Foreskin fibroblast (primary cell): ENCODE measurements at places on chromosomes 5 and 9.

DNA sequence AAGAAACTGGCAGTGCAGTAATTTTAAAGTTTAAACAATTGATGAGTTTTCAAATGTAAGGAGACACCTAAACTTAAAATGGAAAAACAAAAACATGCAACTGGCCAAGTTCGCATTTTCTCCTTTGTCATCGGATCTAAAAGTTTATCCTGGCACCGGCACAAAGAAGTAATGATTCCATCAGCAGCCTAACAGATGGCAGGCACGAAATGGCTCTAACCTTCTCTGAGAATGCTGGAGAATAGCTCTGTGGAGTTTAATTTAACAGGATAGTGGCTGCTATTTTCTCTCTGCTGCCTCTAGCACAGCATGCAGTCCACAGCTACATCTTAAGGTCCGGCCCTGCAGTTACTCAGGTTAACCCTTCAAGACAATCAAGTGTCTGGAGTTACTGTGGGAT is 82.2 kb downstream of the PRELID2 start:
- DNase-seq: peak; percentile 69

DNA sequence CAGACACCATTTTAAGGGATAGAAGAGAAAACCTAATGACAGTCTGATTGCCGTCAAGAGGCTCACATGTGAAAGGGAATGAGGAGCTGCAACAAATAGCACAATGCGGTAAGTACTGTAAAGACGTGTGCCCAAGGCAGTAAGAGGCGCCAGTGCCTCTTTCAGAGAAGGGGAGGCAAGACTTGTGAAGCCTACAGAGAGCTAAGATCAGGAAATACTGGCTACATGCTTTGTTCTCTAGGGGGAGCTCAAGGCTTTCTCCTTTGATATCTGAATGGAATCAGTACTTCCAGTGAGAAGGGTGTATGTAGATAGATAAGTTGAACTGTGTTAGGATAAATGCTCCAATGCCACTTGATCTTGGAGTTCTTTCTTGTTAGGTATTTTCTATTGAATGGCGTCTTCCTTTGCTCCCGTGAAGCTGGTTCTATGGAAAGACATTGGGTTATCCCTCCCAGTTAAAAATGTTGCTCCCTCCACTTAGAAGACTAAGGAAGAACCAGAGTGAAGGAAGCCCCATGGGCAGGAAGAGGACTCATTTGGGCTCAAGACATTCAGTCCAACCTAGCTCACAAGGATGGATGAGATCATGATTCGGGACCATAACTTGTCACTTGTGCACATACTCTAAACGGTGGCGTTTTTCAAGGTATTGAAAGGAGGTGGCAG is 23.5 kb upstream of the ALDOB start:
- DNase-seq: peak; percentile 81

- peak; percentile 80 for DNase-seq
Observed at GRCh38 chr9:110115826-110116542, 92.0 kb downstream of the C9orf152 start.

DNA sequence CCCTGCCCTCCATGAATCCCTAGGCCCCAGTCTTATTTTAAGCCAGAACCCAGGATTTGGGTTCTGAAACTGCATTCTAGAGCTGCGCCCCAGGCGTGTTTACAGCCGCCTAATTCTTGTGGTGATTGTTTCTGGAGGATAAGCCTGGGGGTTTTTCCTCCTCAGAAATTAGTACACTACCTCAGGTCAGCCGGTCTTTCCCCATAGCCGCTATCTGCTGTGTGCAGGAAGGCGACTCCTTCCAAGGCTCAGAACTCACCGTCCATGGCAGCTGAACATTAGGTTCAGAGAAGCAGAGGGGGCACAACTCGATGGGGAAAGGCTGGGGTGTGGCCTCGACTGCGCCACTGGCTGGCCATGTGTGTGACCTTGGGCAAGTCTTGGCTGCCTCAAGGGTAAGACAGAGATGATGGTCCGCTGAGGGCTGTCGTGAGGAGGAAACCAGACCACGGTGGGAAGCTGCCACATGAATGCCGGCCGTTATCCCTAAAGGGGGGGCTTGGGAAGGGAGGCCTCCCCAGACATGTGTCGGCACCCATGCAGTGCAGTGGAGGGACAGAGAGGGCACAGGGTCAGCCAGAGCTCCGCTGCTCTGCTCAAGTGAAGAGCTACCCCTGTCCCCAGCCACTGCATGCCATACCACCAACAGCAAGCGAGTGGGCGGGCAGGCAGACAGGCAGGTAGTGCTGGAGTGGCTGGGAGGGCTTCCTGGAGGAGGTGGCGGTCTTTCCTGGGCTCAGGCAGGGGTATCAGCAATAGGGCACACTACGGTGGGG is 28.9 kb downstream of the SHB start:
- DNase-seq: no peak

DNA sequence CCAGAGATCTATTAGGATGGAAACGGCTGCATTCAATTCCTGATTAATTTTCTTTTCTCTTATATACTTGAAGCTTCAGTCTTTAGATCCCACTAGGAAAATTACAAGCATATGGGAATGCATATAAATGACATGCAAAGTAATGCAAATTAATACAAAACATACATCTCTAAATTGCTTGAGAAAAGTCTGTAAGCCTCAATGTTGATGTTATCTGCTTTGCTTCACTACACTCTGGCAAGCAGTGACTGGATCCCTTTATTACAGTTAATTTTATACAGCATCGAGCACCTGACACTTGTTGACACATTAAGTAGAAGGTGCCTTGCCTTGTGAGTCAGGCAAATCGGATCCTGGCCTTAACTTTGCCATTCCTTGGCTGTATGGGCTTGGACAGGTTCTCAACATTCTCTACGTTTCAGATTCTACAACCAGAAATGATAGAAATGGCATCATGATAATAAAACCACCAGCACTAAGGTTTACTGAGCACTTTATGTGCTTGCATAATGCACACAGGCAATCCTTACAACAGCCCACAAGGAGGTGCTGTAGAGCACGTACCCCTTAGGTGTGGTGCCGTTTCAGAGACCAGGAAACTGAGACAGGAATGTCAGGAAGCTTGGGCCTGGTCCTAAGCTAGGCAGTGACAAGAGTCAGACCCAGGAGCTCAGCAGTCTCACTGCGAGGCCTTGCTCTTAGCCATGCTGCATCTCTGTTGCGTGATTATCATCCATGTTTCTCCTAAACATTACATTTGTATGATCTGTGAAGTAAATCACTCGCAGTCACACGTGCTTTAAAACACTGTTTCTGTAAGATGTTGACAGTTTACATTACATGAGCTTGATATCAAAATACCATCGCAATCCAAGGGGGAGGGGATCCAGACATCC is 2.7 kb downstream of the GCNT4 start:
- peak; percentile 39 for DNase-seq

- no peak for DNase-seq
Observed at GRCh38 chr5:51018423-51018822, 352.0 kb downstream of the PARP8 start.

DNA sequence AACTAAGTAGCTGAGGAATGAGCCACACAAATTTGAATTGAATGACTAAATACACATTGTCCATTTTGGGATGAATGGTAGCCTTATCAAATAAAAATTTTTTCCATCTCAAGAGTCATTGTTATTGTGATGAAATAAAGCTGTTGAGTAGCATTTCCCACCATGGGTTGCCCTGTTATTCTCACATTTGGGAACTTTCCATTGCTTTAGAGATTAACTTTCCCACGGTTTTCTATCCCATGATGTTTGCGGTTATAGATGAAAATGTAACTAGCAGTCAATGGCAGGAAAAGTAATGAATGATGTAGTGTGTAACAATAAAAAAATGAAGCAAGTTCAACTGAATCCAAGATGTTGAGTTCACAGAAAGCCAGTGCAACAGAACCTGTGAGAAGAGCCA is 59.9 kb upstream of the PLPP1 start:
- no peak for DNase-seq

DNA sequence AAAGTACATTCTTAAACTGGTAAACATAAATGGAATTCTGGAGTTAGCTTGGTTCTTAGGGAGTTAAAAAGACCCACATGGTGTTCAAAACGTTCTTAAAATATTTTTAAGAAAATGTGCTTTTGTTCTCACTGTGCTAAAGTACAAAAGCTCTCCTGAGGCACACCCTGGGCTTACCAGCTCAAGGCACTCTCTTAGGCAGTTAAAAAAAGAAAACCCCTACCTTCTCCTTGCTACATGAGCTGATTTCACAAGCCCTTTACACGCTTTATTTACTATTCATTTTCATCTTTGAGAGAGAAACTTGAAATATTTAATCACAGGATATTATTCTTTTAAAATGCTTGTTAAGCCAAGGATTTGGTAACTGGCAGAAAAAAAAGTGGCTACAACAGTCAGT is 723.3 kb upstream of the GRAMD2B start:
- DNase-seq: no peak

GRCh38 chr9:136352682-136353081 is 10.9 kb downstream of the DNLZ start:
- DNase-seq: no peak

DNA sequence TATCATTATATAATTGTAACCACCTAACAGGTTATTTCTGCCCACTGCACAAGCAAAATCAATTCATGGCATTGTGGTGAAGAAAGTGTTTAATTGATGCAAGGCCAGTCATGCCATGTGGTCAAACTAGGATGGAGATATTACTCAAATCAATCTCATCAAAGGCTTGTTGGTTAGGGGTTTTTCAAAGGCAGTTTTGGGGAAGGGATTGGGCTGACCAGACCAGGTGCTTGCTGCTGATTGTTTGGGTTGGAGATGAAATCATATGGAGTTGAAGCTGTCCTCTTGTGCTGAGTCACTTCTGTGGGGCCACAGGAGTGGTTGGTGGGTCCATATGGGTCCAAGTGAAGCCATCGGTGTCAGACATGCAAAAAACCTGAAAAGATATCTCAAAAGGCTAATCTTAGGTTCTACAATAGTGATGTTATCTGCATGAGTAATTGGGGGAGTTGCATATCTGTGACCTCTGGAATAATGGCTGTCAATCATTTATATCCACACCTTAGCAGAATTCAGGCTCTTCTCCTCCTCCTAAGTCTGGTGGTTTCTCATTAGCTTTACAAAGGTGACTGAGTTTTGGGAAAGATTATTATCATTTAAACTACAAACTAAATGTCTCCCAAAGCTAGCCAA is 44.9 kb downstream of the HMGCS1 start:
- no peak for DNase-seq

- DNase-seq: no peak
Observed at GRCh38 chr5:12794476-12795332, 890.5 kb upstream of the CTNND2 start.

- DNase-seq: peak; percentile 47
Observed at GRCh38 chr9:16642421-16643109, 227.9 kb downstream of the BNC2 start.

DNA sequence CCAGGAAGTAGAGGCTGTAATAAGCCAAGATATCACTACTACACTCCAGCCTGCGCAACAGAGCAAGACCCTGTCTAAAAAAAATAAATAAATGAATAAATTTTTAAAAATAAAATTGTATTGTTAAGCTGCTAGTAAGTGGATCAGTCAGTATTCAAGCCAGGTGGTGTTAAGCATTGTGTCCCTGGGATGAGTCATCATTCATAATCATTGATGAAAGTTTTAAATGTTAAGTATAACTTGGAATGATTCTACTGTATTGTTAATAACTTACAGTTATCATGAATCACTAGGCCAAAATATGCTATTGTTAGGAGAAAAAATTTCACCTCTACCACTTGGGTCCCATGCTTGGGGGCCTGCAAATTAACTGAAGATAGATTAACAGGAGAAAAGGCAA is 38.2 kb downstream of the MED10 start:
- no peak for DNase-seq

DNA sequence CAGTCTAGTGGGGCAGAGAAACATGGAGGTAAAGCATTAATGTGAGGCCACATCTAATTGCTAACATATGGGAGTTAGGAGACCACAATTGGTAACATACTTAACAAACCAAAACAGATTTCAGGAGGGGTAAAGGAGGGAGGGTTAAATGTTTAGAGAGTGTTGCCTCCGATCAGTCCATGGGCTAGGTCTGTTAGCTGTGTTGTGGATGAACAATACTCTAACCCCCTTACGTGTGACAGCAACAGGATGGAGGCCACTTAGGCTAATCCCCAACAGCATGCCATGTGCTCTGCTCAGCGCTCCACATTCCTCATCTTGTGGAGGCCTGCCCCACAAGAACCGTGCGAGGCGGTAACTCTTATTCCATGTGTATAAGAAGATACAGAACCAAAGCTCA is 167.0 kb downstream of the CRB2 start:
- peak; percentile 51 for DNase-seq

DNA sequence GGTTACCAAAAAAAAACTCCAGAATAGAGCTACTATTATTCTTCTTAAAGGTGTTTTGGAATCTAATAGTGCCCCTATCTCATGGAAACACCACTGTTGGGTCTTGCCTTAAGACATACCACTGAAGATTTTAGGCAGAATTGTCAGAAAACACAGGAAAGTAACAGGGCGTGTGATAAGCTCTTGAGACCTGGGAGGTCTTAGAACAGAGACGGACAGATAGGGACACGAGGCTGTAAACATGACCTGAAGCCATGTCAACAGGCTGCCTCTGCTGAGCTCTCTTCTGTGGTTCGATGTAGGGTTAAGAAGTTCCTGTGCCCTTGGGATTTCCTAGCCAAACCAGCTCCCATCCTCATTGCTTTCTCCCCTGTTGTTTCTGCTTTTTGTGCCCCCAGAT is 69.3 kb downstream of the CTSL start:
- DNase-seq: no peak

GRCh38 chr9:33202552-33203201 is 35.5 kb upstream of the B4GALT1 start:
- DNase-seq: peak; percentile 84

GRCh38 chr5:172504701-172505402 is 50.5 kb upstream of the SH3PXD2B start:
- no peak for DNase-seq

DNA sequence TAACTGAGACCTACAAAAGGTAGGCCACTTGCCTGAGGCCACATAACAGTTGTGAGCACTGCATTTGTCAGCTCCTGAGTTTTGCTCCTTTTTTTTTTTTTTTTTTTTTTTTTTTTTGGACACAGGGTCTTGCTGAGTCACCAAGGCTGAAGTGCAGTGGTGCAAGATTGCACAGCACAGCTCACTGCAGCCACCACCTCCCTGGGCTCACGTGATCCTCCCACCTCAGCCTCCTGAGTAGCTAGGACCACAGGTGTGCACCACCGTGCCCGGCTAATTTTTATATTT is 37.1 kb downstream of the LAMC3 start:
- DNase-seq: no peak

- peak; percentile 47 for DNase-seq
Observed at GRCh38 chr9:107276966-107277710, 5.9 kb upstream of the RAD23B start.

GRCh38 chr5:157352756-157353340 is 86.9 kb downstream of the CYFIP2 start:
- no peak for DNase-seq
